ENCODE measurements at places on chromosomes 4 and X.

GRCh38 chr4:159185591-159186023, 82.7 kb downstream of the RAPGEF2 start:
- no peak for DNase-seq

GRCh38 chr4:152115118-152115517, 354.3 kb upstream of the GATB start:
- no peak for DNase-seq

- DNase-seq: no peak
Observed at GRCh38 chr4:61921920-61922319, 721.8 kb downstream of the ADGRL3 start.

- no peak for DNase-seq
Observed at GRCh38 chrX:46436744-46437143, 108.5 kb downstream of the ZNF674 start.
